Activated naive CD8-positive, alpha-beta T cell treated with anti-CD3 and anti-CD28 coated beads, Interleukin-2, amount 10 ng/mL, durations not matched to agents 7 days and 5 days (primary cell): ENCODE measurements at places on chromosomes 12 and 14.

DNA sequence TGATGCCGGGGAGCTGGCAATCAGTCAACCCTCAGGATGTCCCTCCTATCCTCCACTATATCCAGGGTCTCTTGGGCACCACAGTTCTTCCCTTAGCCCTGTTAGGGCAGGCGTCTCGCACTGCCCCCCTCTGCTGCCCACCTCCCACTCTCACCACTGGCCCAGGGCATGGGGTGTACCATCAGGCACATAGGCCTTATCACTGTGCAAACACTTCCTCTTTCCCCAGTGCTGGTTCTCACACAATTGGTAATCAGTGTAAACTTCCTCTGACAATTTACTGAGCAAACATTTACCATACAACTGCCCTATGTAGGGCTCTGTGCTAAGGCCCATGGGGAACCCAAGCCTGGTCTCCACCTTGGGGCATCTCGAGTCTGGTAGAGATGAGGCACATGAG, 20.1 kb upstream of the TMED10 start:
- no peak for DNase-seq

- peak; percentile 17 for DNase-seq
These were observed 377.5 kb downstream of the ALG10 start for GRCh38 chr12:34399631-34400410.

GRCh38 chr14:70704960-70705359, 63.2 kb downstream of the TTC9 start:
- no peak for DNase-seq

- no peak for DNase-seq
These were observed 219.3 kb downstream of the APAF1 start for GRCh38 chr12:98864363-98864762.

- DNase-seq = peak; percentile 11
These were observed 59.0 kb downstream of the GALNT16 start for GRCh38 chr14:69318901-69319475.

DNA sequence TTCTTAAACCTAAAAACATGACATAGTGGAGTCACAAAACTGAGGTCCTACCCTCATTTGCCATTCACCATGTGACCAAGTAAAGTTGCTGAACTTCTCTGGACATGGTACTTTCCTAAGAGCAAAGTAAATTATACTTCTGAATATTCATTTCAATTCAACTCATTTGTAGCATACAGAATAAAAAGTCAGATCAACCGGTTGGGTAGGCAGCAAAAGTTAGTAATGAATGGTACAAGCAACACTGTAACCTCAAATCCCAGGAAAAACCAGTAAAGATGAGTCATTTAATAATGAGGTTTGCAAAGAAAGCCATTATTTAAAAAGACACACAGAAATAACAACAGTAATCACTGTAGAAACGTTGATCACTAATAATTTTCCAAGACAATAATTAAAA, 8.7 kb downstream of the POLE2 start:
- DNase-seq = no peak

- DNase-seq = no peak
These were observed 474.1 kb upstream of the SOX5 start for GRCh38 chr12:24423611-24424010.

- DNase-seq = no peak
These were observed 4.1 kb upstream of the DAO start for GRCh38 chr12:108875682-108876361.

DNA sequence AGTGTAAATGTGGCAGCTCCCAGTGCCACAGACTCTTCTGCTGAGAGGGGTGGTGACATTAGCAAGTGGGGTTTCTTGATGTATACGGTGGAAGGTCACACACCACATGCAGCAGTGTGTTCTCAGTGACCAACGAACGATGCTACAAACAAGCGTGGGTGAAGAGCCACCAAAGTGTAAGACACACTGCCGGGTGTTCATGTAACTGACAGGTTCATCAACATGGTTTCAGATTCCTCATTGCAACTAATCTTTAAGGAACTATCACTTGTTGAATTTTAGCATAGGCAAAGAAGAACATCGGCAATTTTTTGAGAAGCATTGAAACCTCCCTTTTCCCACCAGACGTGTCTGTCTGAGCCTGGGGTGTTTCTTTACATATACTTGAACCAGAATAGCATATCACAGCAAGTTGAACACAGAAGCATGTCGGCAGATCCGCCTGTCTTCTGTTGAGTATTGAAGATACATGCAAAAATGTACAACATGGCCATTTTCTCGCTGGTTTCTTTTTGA, 58.8 kb downstream of the PPP2R5C start:
- DNase-seq = no peak

DNA sequence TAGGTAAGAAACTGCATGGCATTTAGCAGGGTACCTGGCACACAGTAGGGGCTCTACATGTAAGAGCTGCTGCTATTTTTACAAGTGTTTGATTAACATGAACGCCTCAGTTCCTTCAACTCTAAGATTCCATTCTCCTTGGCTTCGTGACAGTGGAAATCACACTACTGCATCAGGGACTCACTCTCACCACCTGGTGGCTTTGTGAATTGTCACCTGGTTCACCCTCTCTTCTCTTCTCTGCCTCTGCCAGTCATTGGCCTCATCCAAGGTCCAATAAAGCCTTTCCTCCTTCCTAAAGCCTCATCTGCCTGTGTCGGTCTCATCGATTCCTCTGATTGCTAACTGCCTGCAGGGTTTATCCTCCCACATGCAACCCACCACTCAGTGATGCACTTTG, 476.4 kb downstream of the VRK1 start:
- no peak for DNase-seq

GRCh38 chr12:121295116-121295745, 1.3 kb downstream of the CAMKK2 start:
- peak; percentile 32 for DNase-seq

DNA sequence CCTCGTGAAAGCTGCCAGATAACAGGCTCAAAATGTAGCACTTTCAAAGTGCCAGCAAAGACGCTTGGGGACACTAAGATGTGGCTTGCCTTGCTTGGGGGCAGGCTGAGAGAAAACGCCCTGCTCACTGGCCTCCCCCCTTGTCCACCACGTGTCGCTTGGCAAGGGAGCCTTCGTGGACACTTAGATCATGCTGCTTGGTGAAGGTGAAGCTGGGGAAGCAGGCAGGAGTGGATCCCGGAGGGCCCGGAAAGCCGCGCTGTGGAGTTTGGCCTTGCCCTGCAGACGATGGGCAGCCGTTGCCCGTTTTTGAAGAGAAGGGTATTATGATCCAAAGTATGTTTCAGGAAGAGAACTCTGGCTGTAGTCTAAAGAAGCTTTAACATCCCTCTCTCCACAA, 53.4 kb upstream of the BDKRB2 start:
- DNase-seq = no peak

GRCh38 chr12:286531-287300, 24.1 kb upstream of the SLC6A13 start:
- DNase-seq = no peak

- DNase-seq = no peak
These were observed 18.2 kb downstream of the MSRB3 start for GRCh38 chr12:65296508-65297265.

DNA sequence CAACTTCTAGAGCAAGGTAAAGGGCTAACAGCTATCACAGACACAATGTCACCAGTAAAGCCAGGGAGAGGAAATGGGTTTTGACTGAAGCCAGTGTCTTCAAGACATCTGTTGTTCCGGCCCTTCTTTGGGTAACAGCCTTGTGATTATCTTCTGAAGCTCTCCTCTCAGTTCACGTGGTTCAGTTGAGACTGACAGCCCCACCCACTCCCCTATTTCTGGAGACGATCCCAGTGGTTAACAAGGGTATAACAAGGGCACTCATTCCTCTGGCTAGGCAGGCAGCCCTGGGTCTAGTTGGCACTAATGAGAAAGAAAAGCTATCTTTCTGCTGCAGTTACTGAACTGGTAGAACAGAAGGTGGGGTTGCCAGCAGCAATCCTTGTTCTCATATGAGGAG, 6.9 kb downstream of the GNPTAB start:
- DNase-seq = peak; percentile 51

GRCh38 chr12:62632411-62632918, 165.8 kb downstream of the MON2 start:
- DNase-seq = peak; percentile 34

GRCh38 chr12:79643821-79644220, 46.9 kb downstream of the PAWR start:
- DNase-seq = no peak

- DNase-seq = no peak
These were observed 41.1 kb downstream of the GUCY2C start for GRCh38 chr12:14655284-14655683.

GRCh38 chr14:30389134-30389876, 169.7 kb upstream of the G2E3 start:
- DNase-seq = no peak

- no peak for DNase-seq
These were observed 22.3 kb upstream of the CTDSP2 start for GRCh38 chr12:57868851-57869268.

- DNase-seq = no peak
These were observed at the start of gene ASB2 for GRCh38 chr14:93976477-93977057. ASB2 (minus strand) TSS chr14:93976570; CDS start chr14:93964539, 12,031 bp downstream.

DNA sequence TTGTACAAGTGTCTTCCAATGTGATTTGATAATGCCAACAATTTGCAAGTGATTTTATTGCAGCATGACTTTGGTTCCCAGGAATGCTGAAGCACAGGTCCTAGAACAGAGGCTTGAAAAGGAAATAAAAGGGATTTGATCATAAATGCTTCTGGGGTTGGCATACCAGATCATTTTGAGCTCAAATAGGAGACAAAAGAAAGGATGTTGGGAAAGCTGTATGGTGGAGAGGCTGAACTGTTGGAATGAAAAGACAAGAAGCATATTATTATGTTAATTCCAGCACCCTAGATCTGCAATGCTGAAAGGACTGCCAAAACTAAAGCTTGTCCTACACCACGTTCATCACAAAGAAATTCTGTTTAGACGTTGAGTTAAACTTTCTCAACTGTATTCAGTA, 143.1 kb downstream of the BICD1 start:
- DNase-seq = no peak

GRCh38 chr12:67969134-67969802, 20.0 kb upstream of the IFNG-AS1 start:
- DNase-seq = no peak

DNA sequence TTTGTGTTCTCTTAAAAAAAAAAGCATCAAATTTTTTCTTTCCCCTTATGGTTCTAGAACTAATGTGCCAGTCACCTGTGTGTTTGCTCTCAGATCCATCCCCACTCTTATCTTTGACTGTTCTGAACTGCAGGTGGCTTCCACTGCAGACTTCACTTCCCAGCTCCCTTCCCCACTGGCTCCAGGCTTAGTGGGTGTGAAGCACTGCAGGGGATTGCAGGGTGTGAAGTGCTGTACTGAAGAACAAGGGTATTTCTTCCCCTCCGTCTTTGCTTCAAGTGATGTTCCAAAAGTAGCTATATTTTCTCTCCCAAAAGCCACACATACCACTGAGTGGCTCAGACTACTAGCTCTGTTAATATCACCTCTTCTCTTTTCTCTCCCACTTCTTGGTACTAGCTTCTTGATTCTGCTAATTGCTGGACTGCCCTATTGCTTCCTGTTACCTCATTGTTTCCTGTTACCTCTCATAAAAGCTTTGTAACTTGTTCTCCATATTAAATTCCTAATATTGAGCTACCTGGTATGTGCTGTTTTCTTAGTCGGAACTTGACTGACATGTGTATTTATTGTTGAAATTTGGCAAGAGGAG, 115.4 kb upstream of the PRICKLE1 start:
- no peak for DNase-seq

GRCh38 chr14:31388687-31389413, 31.5 kb downstream of the HEATR5A start:
- DNase-seq = no peak

- no peak for DNase-seq
These were observed 65.4 kb downstream of the ACSM4 start for GRCh38 chr12:7369274-7369729.

DNA sequence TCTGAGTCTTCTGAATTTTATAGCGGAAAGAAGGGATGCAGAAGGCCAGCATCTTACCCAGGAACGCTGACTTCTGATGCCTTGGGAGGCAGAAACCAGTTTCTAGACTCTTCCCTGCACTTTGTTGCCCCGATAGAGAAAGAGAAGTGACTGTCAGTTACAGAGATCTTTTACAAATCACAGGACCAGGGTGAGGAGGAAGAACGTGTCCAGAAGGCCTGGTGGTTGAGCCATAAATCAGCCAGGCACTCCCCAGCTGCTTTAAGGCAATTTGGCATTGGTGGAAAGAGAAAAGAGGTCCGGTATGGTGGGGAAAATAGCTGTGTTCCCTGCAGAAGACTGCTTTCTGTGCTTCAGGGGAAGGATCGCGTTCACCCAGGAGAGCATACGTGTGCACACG, 88.7 kb upstream of the KCNA1 start:
- no peak for DNase-seq

- DNase-seq = peak; percentile 50
These were observed 29.1 kb downstream of the CHST11 start for GRCh38 chr12:104485651-104486362.

DNA sequence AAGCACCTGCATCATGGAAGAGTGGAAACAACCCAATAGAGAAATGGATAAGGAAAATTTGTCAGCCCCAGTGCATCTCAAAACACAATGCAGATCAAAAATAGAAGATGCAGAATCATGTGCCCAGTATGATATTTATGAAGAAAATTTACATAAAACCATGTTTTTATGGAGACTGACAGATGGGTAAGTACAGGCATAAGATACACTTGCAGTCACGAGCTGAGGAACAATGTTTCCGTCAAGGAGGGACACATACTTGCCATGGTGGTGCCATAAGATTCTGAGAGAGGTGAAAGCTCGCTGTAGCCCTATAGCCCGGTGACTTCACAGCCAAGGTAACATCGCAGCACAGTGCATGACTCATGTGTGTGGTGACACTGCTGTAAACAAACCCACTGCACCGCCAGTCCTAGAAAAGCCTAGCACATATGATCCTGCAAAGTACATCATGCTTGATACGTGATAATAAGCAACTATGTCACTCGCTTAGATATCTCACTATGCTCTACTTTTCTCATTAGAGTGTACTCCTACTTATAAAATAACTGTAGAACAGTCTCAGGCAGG, 112.6 kb downstream of the RIMBP2 start:
- DNase-seq = no peak

GRCh38 chr12:39771456-39771855, 151.9 kb upstream of the ABCD2 start:
- DNase-seq = no peak
